ENCODE measurements at places on chromosomes 3 and 15.

DNA sequence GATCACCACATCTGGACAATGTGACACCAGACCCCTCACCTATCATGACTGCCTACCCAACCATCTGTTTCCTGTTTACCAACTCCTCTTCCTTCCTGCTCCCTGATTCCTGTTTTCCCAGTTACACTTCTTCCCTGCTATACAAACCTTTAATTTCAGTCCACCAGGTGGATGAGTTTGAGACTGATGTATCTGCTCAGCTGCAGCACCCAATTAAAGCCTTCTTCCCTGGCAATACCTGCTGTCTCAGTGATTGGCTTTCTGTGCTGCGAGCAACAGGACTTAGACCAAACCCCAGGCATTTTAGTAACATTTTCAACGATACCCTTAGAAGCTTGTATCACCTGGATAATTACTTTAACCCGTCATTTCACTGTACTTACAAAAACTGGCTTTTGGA is 968.2 kb upstream of the NR2F2 start:
- DNase-seq = no peak

- DNase-seq = no peak
These were observed 1.4 kb downstream of the IGF1R start for GRCh38 chr15:98649472-98650416.

GRCh38 chr3:50150863-50151686 is 4.0 kb upstream of the SEMA3F start:
- no peak for DNase-seq

DNA sequence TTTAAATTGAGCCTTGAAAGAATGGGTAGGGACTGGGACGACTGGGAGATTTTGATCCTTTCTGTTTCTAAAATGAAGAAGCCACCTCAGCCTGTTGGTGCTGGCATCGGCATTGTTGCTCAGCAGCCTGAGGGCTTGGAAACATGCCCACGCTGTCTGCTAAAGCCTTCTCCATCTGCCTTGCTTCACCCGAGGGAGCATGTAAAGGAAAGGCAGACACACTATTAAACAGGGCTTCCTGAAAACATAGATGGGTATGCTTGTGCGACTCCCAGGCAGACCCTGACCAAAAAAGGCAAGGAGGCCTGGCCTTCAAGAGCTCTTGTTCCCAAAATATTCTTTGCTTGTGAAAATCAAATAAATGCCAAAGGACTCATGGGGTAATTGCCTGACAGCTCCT is 84.2 kb upstream of the SLC4A7 start:
- DNase-seq = no peak

DNA sequence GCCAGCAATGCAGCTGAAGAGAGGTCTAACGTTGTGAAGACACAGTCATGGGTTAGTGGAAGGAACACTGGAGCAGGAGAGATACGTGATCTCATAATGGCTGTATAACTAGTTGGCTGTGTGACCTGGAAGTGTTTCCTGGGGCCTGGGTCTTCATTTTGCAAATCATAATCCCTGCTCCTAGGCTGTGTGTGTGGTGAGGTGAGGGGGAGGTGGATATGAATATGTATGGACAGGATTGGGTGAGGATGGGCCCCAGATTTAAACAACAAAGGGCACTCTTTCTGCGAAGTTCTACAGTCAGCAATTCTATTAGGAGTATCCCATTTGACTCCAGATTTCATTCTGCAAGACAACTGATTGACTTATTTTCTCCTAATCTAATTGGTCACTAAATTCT is 41.3 kb downstream of the ANKRD28 start:
- DNase-seq = no peak

DNA sequence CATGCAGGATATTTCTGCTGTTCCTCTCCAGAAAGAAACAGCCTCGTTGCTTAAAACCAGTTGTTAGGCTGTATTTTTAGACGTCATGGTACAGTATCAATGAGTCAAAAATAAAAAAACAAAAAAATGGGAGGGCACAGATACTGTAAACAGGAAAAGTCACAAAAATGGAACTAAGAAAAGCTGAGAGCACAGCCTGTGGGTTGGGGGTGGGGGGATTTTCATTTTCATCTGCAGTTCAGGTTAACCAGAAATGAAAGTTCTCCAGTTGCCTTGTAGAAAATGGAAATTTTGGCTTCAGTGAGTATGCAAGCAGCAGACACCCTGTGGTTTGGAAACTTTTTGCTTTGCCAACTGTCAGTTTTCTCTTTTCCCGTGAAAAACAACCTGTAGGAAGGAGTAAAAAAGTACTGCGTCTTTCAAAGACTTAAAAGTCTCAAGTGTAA is 59.0 kb downstream of the FRMD4B start:
- DNase-seq = no peak

GRCh38 chr3:166993015-166993630 is 387.0 kb downstream of the ZBBX start:
- DNase-seq = no peak

DNA sequence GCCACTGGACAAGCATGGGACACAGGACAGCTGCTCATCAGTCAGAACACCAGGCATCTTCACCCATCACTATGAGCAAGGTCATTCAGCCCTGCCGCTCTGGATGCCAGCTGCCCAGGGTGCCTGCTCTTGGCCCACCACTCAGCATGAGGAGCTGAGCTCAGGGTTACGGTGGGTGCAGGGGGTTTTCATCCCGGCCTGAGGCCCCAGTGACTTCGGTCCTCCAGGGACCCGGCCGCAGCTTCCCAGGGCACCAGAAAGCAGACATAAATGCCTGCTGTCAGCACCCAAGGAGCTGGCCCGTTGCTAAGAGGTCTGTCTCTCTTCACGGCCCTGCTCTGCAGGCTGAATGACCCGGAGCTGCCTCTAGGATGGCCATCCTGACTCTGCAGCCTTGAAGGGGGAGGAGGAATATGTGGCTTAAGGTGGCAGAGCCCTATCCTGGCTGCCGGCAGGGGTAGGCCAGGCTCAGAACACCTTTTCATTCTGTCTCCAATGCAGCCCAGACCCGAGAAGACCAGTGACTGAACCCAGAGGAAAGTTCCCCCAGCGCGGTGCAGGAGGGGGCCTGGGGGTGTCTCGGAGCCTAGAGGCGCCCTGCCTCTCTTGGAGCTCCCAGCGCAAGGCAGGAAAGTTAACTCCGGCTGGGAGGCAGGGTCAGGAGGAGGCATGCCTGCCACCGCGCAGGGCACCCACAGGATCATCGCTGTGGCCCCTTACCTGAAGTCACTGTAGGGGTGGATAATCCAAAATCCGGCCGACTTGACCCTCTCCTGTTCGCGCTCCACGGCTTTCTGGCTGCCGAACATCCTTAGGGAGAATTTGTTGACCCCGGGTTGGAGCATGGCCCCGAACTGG is 1.8 kb downstream of the HCN4 start:
- DNase-seq = no peak

GRCh38 chr3:127835993-127836882 is 13.9 kb upstream of the MGLL start:
- DNase-seq = no peak

DNA sequence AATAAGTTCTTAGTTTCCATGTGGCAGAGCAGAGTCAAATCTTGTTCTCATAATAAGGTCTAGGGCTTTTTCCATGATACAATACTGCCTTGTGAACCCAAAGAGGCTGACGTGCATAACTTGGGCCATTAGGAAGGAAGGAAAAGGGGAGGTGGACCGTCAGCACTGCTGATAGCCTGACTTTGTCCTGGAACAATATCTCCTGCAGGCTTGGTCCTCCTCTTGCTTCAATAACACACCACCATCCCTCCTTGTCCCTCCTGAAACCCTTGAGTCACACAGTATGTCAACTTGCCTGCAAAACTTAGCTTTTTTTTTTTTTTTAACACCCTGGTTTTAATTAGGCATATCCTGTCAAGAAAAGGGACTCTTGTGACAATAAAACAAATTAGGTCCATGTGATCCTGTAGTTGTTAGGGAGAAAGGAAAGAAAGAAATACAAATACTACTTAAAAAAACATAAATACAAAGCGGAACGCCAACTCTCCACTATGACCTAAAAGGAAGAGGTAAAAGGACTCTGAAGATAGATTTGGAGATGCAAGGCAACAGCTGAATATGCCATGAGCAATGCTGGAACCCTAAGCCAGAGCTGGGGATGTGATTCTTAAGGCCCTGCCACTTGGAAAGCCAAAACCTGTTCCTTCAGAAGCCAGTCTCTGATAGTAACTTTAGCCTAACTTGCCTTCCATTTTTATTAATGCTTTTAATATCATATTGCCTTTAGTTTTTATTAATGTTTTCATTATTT is 67.0 kb downstream of the WWTR1 start:
- no peak for DNase-seq

DNA sequence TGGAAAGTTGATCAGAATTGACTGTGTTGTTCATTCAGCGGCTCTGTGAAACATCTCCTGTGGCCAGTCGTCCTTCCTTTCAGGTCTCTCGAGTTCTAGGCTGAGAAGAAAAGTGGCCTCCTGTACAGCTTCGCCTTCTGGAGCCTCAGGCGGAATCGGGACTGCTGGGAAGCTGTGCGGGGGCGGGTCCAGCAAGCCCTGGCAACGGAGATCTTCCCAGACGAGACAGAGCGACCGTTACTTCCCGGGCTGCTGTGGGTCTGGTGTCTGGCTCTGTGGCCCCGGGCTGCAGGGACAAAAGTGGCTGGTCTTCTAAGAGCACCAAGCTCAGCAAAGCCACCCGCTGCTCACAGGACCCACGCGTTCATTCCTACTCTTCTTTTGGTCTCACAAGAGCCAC is 88.6 kb upstream of the CACNA2D3 start:
- no peak for DNase-seq

DNA sequence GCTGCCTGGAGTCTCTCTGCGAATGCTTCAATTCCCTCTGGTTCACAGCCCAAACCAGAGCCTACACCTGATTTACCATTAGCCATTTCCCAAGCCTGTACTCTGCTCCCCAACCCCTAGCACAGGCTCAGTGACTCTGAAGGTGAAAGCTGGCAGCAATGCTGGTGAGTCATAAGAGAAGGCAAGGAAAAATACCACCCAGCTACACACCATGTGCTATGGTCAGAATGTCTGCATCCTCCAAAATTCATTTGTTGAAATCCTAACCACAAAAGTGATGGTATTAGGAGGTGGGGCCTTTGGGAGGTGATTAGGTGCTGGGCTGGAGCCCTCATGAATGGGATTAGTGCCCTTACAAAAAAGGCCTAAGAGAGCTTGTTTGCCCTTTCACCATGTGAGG is 117.1 kb upstream of the TJP1 start:
- DNase-seq = no peak

DNA sequence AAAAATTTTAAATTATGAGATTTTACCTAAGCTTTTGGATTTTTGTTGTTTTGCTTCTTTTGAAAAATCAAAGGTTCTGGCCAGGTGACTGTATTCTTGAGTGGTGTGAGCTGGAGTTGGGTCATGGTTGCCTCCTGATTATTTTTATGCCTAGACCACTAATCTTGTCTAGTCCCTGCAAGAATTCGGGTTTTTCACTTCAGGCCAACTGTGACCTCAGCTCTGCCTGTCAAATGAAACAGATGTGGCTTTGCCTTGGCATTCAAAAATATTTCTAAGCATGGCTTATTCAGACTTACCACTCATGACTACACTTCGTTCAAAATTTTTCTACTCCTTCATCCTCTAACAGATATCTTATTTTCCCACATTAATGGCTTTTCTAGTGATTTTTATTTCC is 25.4 kb upstream of the CDV3 start:
- DNase-seq = peak; percentile 6

- DNase-seq = no peak
These were observed 799.3 kb downstream of the DIPK2A start for GRCh38 chr3:144770915-144771351.

- no peak for DNase-seq
These were observed 36.3 kb upstream of the SGO1 start for GRCh38 chr3:20222274-20222673.

DNA sequence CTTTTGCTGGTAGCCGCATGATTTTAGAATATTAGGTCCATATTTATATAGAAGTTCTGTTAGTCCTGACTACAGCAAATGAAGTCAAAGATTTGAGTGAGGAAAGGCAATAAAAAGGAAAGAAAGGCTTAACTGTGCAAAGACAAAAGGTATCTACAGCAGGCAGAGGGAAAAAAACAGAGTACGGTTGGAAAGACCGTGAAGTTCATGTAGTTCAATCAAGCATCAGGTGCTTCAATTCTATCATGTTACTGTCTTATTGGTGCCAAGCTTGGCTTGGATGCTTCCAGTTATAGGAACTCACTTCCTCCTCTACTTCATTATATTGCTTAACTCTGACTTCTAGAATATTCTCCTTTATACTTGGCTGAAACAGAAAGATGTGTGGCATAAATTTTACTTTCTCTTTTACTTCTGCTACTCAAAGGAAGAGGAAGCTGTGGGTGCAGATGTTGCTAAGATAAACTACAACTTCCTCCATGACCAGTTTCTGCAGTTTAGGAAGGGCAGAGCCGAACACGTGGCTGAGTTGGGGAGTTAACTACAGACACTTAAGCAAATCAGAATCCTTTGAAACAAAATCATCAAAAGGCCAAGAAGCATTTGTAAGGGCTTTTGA is 72.6 kb upstream of the ZBED2 start:
- no peak for DNase-seq

- DNase-seq = no peak
These were observed 41.4 kb downstream of the CTDSPL2 start for GRCh38 chr15:44468709-44469385.
